Cortex of kidney (tissue), 1 donor: ENCODE measurements at places on chromosomes 13 and 19.

DNA sequence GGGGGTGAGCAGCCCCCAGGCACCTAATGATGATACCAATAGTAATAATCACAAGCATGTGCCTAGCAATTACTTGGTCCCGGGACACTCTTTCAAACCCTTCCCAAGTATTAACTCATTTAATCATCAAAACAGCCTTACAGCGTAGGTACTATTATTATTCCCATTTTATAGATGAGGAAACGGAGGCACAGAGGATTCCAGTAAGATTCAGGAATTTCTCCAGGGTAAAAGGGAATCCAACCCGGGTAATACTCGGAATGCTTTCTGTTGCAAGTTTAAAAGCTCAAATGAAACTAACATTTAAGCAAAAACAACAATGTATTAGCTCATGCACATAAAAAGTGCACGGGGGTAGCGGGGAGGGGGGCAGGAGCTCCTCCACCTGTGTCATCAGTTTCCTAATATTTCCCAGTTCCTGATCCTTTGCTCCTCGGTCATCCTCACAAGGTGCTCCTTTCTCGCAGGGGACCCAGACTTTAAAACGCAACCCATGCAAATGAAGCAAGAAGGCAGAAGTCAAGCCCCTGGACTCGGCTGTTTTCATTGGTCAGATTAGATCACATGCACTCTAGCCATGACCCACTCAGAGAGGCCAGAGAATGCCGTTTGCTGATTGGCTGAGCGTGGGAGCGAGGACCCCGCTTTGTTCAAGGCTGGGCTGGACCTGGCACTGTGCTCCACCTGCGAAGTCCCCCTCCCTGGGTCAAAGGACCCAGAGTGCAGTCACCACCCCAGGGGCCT, 38.3 kb upstream of the C19orf12 start:
- no peak for DNase-seq

DNA sequence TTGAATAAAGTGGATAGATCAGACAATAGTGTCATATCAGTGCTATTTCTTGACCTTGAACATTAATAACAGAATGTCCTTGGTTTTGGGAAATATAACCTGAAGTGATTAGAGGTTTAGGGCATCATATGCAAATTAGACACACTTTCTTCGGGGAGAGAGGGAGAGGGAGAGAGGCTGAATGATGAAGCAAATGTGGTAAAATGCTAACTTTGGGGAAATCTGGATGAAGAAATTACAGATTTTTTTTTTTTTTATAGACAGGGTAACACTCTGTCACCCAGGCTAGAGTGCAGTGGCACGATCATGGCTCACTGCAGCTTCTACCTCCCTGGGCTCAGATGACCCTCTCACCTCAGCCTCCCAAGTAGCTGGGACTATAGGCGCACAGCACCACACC, 3.9 kb upstream of the NCR1 start:
- DNase-seq: no peak

- no peak for DNase-seq
These were observed 2245.1 kb downstream of the PCDH9 start for GRCh38 chr13:64985075-64985474.

DNA sequence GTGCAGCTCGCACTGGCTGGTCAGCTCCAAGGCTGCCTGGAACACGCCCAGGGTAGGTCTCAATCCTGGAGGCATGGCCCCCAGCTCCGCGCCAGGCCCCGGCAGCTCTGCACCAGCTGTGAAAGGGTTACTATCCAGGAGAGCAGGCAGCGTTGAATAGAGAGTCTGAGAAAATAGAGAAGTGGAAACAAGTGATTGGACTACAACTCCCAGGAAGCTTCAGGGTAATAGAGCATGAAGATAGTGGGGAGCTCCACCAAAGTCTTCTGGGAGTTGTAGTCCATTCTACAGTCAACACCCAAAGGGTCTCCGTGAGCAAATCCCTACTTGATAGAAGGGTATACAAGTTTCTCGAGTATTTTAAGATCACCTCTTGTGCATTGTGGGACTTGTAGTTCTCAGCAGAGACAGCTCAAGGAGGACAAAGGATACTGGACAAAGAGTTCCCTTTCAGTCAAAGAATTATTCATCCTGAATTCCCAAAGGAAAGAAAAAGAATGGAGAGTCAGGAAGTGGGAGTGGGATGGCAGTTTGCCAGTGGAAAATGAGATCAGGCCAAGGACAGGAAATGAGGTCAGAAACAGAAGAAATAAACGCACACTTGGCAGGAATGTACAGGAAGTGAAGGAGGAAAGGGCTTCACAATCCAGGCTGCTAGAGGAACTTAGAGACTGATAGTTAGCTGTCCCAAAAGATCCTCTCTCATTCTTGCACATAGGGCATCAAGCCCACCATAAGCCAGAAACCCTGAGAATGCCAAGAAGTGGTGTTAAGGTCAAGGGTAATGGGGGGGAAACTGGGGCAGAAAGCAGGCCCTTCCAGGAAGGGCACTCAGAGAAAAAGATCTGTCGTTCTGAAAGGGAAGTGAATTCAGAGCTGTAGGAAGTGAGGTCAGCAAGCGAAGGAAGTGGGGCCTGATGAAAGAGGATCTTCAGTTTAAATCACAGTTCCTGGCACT, 5.5 kb upstream of the MAMSTR start:
- DNase-seq: no peak

DNA sequence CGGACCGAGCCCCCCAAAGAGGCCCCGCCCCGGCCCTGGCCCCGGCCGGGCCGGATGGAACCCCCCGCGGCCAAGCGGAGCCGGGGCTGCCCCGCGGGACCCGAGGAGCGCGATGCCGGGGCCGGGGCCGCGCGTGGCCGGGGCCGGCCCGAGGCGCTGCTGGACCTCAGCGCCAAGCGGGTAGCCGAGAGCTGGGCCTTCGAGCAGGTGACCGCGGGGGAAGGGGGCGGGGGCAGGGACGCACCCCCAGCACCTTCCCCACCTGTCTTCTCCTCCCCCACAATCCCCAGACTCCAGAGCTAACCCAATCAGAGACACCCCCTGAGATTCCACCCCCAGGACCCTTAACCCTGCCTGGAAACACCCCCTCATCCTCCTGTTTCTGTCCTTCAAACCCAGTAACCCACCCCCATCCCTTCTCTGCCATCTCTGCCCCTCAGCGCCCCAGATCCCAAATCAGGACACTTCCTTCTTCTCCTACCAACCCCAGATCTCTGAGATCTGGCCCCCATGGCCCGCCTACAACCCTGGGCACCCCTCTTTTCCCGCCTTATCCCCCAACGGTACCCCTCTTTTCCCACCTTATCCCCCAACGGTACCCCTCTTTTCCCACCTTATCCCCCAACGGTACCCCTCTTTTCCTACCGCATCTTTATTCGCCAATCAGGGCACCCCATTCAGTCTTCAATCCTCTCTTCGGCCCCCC, 505 bp downstream of the ZSWIM4 start:
- no peak for DNase-seq

GRCh38 chr13:110644892-110645521, 29.7 kb downstream of the NAXD start:
- DNase-seq: no peak

GRCh38 chr19:35295792-35296462, 4.0 kb downstream of the MAG start:
- DNase-seq: no peak

GRCh38 chr19:16347706-16348105, 23.1 kb downstream of the KLF2 start:
- no peak for DNase-seq

- DNase-seq: no peak
These were observed 21.4 kb downstream of the PABPC3 start for GRCh38 chr13:25117312-25117711.

GRCh38 chr13:99226513-99226912, 25.9 kb downstream of the UBAC2 start:
- no peak for DNase-seq

- DNase-seq: no peak
These were observed 11.2 kb upstream of the RAB20 start for GRCh38 chr13:110572778-110573118.

DNA sequence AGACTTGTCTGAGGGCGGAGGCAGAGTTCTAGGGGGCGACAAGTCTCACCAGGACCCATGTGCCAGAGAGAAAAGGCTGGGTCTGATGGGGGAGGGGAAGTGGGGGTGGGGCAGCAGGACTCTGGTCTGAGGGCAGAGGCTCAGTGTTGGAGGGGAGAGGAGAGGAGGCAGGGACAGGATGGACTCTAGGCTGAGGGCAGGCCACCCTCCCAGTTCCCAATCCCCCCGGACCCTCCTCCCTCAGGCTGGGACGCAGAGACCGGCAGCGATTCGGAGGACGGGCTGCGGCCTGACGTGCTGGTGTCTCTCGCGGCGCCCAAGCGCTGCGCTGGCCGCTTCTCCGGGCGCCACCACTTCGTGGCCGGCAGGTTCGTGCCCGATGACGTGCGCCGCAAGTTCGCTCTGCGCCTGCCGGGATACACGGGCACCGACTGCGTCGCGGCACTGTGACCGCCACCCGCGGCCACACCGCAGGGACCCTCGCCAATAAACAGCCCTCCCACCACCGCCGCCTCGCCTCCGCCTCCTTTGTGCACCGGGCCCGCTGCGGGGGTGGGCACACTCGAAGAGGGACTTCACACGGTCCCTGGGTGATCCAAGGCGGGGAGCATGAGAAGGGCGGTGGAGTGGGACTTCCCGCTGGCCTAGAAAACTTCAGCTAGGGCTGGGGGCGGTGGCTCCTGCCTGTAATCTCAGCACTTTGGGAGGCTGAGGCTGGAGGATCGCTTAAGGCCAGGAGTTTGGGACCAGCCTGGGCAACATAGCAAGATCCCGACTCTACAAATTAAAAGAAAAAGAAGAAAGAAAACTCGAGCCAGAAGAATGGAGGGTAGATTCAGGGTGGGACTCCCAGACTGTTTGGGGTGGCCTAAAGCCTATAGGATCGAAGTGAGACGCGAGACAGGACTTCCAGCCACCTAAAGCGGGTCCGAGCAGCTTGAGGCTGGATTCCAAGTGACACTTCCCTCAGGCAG, 703 bp upstream of the CILP2 start:
- no peak for DNase-seq
